D721Med (cell line): ENCODE measurements at places on chromosomes 2 and 18.

- DNase-seq: no peak
Observed at GRCh38 chr2:158936978-158937377, 31.5 kb upstream of the TANC1 start.

DNA sequence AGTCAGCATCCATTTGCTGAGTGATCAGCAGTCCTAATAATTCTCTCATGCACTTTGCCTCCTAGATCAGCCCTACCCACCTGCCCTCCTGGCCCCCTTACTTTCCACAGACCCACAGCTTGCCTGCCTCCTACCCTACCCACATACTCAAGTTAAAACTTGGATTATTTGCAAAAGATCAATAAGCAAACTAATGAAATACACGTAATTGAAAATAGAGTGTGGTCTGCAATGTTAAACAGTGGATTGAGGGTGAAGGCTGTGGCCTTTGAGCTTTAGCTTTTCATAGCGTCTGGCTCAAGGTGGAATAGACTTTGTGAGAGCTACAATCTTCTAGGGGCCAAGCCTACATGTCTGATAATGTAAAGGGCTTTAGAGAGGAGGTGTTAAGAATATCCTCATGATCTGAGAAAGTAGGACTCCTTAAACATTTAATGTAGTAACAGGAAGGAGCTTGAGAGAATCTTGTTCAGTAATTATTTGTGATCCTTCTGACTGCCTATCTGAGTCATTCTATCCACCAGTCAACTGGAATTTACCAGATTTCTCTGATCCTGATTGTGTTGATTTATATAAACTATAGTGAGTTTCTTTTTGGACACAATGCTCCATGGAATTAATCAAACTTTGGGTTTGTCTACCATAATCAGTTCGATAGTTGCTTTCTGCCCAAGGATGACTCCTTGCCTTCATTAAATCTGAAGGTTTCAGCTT, 310.0 kb downstream of the HRH4 start:
- no peak for DNase-seq

- DNase-seq: no peak
Observed at GRCh38 chr2:191950132-191950874, 103.4 kb upstream of the CAVIN2 start.

DNA sequence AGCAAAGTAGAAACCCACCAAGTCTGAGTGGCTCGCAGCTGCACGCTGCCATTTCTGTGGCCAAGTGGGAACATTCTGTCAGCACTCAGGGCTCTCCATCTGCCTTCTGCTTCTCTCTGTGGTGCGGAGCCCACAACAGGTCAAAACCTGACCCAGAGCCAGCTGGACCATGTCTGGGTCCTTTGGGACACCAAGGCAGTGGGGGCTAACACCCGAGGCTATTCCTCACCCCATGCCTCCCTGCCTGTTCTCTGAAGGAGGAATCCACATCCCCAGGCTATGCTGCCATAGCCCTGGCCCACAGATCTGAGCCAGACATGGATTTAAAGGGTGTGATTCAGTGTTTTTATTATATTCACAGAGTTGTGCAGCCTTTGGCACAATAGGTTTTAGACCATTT, 86.4 kb downstream of the SNTG2 start:
- DNase-seq: no peak

DNA sequence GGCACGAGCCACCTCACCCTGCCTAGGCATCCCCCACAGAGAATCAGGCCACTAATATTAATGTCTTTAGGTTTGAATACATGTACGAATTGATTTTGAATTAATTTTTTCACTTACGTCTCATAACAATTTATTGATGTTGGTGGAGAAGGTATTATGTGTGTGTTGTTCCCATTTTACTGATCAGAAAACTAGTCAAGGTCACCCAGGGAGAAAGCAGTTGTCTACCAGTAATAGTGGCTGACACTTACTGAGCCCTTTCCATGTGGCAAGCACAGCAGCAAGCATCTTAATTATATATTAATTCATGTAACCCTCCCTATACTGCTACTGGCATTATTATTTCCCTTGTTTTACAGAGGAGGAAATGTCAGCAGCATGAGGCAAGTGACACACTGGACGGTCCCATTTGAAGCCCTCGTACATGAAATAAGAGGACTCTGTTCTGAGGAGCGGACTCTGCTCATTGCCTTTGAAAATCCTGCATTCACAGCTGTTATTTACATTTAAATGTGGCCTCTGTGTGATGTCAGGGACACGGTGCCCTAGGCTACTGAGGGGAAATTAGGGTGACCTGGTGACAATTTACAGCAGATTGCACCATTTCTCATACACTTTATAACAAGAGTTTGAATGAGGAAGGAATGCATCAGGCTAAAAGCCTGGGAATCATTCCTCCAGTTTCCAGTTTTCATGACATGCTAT, 30.9 kb upstream of the KCNE4 start:
- DNase-seq: no peak

- no peak for DNase-seq
Observed at GRCh38 chr18:31241900-31242409, 76.0 kb upstream of the DSG1 start.

- no peak for DNase-seq
Observed at GRCh38 chr2:63613391-63613901, 24.7 kb downstream of the MDH1 start.

- DNase-seq: no peak
Observed at GRCh38 chr2:129849559-129850160, 129.8 kb upstream of the RAB6C start.

- DNase-seq: no peak
Observed at GRCh38 chr2:212592695-212593094, 54.1 kb upstream of the ERBB4 start.

DNA sequence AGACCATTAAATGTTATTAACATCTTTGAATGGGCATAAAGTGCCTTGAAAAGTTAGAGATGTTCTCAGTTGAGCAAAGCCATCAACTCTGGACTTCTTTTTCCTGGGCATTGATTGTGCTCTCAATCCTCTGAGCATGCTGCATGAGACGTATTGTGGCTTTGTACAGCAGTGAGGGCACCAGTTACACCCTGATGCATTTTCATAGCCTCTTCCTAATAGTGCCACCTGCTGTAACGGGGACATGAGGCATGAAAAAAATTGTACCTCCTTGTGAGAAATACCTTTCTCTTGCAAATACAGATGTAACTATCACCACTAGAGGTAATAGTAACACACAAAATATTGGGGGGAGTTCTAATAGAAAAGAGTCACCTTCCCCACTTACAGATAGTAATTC, 697.5 kb downstream of the TMEM182 start:
- DNase-seq: no peak

DNA sequence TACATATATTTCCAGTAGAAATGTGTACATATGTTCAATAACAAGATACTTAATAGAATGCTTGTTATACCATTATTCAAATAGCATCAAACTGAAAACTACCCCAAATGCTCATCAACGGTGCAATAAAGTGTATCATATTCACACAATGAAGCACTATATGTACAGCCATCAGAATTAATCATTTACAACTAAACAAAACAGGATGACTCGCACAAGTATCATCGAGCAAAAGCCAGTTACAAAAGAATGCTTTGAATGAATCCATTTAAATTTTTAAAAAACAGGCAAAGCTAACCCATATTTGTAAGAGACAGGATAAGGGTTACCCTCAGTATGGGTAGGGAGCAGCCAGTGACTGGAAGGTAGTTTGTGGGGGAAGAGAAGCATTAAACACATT, 132.8 kb upstream of the PDE1A start:
- no peak for DNase-seq

GRCh38 chr2:120794716-120795115, 59.0 kb downstream of the GLI2 start:
- no peak for DNase-seq

- DNase-seq: no peak
Observed at GRCh38 chr2:39996653-39997080, 217.6 kb upstream of the THUMPD2 start.
